AG20443 (cell line): ENCODE measurements at places on chromosomes 6 and 20.

GRCh38 chr20:64149141-64149540 lies 15.1 kb upstream of the MYT1 start:
- DNase-seq: no peak

- no peak for DNase-seq
Measured at GRCh38 chr6:33597551-33598322, 17.7 kb upstream of the BAK1 start.

- DNase-seq: no peak
Measured at GRCh38 chr6:93177438-93177837, 241.9 kb downstream of the EPHA7 start.

DNA sequence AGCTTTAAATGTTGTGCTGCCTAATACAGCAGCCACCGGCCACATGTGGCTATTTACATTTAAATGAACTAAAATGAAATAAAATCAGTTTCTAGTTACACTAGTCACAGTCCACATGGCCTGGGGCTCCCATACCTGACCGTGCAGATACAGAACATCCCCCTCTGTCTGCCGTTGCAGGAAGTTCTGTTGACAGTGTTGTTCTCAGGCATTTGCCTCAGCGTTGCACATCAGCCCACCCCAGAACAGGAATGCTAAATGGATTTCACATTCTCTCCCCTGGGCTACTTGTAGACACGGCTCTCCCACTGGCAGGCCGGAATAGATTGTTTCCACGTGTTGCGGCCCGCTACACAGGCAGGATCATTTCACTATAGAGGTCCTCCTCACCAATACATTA lies 26.3 kb downstream of the JAG1 start:
- no peak for DNase-seq

GRCh38 chr6:52176550-52176949 lies 9.6 kb upstream of the IL17A start:
- no peak for DNase-seq

- DNase-seq: no peak
Measured at GRCh38 chr20:24589815-24590177, 120.4 kb downstream of the SYNDIG1 start.

DNA sequence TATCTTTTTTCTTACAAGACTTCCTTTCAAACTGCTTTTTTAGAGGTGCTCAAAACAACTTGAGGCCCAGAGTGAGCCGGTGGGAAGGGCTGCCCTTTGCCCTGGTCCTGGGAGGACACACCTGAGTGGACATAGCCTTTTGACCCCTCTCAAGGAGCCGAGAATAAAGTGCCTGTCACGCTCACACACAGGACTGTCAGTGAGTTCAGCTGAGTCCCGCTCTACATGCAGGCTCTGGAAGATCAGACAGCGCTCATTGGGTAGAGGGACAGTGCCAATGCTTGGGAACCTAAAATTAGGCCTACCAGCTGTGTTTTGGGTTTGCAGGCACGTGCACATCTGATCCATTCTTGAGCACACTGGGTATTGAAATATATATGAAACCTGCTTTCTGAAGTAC lies 387.8 kb downstream of the CD83 start:
- no peak for DNase-seq

DNA sequence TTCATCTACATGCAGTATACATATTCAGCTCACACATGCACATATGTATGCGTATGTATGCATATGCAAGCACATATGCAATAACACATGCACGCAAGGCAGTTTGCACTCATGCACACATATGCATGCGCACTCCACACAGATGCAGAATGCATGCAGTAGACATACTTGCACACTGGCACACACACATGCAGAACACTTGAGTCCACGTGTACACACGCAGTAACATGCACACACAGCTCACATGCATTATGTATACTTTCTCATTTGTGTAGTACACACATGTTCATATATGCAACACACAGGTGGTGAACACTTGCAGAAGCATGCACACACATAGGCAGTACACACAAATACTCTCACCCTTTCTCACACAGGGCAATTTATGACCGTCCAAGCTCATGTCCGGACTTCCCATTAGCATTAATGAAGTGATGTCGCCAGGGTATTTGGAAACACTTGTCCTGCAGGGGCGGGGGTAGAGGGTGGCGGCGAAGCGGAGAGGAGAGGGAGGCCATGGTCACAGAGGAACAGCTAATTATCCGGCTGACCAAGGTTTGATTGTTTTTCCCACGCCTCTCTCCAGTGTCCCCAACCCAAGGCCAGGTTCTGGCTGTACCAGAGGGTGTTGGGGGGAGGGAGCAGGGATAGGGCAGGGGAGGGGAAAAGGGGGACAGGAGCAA lies 91.3 kb downstream of the VEGFA start:
- DNase-seq: no peak

- no peak for DNase-seq
Measured at GRCh38 chr20:58407201-58407873, 18.3 kb downstream of the VAPB start.

- no peak for DNase-seq
Measured at GRCh38 chr6:26197933-26198721, 110.9 kb downstream of the HFE start.

DNA sequence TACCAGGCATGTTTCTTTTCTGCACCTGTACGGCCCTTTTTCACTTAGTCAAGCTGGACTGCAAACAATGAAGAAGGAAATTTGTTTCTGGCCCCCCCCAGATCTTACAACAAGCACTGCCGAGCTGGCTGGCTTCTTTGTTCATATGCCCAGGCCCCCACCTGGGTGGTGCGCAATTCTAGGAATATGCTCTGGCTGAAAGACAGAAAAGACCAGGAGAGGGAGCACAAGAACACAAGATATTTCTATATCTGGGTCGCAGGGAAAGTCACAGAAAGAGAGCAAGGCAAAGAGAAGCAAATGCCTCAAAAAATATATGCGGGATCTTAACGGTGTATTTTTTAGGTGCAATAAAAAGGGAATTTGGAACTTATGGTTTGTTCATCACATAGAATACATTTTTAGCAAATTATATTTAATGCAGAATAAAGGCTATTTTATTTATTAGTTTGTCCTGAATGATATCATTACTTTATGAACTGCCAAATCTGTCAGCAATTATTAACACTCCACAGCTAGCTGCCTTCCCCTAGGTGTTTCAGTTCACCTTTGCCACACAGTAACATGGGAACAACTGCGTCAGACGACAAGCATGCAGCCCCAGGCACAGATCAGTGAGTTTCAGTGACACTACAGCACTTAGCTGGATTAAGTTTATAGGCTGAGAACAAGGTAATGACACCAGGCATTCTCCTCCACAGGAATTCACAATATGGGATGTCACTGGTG lies 76.5 kb downstream of the GJA10 start:
- peak; percentile 78 for DNase-seq

- DNase-seq: no peak
Measured at GRCh38 chr6:144474904-144475303, 189.8 kb downstream of the UTRN start.
